Stimulated activated CD8-positive, alpha-beta memory T cell treated with anti-CD3 and anti-CD28 coated beads, Interleukin-15, amount 100 ng/mL, for 4 hours (primary cell): ENCODE measurements at places on chromosomes 6 and 20.

DNA sequence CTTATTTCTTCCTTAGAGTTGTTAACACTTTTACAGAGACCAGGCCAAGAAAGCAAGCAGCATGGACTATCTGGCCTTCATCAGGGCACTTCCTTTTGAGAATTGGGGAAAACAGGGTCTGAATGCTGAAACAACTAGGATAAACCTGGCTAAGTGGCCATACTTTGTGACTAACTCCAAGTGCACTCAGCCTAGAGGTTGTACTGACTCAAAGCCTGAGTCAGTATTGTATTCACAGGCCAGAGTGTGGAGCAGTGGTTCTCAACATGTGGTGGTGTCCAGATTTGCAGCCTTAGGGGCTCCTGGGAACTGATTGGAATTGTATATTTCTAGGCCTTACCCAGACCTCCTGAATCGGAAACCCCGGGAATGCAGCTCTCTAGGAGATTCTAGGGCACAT is 20.1 kb downstream of the SEC23B start:
- no peak for DNase-seq

DNA sequence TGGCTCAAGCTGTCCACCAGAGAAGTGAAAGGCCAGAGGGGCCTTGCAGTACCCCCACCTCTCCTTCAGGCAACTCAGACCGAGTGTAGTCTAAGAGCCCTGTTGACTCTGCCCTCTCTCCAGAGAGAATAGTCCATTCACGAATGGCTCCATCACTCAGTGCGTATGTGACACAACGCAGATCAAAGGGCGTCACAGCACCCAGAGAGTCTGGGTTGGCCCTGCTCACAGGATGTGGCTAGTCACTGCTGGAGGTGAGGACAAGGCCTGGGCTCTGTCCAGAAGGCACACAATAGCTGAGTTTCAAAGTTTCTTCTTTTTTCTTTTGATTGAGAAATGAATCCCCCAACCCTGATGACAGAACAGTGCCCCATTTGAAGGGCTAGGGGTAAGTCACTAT is 74.1 kb downstream of the TRMT11 start:
- DNase-seq = no peak

GRCh38 chr6:64539917-64540316 is 904.3 kb downstream of the PHF3 start:
- DNase-seq = no peak

- no peak for DNase-seq
Observed at GRCh38 chr20:21832442-21833385, 127.2 kb downstream of the PAX1 start.

GRCh38 chr6:138383776-138384175 is 6.1 kb downstream of the SMIM28 start:
- no peak for DNase-seq
